Globus pallidus (tissue), 1 donor: ENCODE measurements at places on chromosomes 7 and 10.

DNA sequence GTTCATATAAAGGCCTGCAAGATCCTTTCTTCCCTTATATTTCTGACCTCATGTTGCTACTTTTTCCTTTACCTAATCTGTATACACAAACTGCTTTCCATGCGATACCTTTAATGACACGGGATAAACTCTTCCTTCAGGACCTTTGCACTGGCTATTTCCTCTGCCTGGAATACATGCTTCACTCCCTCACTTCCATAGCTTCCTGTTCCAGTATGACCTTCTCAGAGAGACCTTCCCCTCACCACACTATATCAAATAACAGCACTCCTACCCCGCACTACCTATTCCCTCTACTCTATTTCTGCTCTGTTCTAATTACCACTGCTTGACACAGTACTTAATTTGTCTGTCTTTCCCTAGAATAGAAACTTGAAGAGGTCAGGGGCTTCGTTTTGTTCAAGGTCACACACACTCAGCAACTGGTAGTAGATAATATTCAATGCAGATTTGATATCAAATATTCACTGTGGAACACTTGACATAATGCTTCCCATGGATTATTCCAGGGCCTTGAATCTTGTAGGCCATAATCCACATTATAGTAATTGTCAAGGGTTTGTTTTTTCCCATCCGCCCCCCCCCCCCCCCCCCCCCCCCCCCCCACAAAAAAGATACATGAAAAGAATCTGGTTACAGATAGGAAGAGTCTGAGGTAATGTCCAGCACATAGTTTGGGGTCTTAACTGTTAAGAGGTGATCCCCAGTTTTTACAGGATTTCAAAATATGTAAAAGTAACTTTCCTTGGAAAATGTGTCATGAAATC lies 11.1 kb downstream of the SYPL1 start:
- no peak for DNase-seq

DNA sequence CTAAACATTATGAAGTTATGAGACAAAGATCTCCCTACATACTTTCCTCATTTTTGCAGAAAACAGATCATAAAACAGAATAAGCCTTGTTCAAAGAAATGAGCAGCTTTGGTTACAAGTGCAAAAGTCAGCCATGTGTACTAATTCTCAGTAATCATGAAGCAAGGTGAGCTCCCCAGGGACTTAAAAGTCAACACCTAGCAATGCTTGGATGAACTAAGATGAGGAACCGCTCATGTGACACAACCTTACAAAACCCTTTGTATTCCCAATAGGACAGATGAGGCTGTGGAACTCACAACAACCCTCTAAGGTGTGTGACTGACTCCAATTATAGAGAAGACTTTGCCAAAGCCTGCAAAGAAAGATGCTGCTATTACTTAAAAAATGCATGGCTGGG lies 154.5 kb downstream of the SLC25A13 start:
- no peak for DNase-seq

DNA sequence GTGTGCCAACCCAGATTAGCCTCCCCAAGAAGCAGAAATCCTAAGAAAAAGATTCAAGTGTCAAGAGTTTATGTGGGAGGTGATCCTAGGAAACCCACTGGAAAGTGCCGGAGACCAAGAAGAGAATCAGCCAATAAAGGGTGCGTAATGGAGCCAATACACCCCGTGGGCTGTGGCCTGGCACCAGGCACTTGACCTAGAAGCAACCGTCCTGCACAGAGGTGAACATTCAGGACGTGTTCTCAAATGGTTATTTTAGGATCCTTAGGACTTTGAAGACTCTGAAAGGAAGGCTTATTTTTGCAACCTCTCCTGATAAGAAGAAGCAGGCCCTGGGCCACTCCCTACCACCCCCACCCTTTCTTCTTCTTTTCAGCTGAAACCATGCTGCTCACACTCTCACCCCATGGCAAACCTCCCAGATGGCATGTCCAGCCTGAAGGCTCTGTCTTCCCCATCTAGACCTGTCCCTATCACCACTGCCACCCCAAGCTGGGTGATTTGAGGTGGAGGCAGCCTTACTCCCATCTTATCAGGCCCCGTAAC lies 46.6 kb downstream of the VSTM4 start:
- no peak for DNase-seq

DNA sequence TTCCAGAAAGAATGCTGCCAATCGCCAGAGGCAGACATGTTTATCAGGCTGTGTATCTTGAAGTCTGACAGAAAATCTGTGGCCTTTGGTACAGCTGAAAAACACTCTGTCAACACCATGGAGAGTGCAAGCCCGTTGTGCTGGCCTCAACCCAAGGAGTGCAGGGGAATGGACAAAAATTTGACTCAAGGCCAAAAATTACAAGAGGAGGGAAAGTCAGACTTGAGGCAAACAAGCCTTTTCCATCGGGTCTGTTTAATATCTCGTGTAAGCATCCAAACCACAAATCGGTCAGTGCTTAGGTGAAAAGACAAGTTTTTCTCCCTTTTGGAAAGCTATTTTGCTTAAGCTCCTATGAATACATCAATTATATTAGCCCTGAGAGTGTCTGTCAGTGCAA lies 305.3 kb upstream of the NFE2L3 start:
- no peak for DNase-seq

DNA sequence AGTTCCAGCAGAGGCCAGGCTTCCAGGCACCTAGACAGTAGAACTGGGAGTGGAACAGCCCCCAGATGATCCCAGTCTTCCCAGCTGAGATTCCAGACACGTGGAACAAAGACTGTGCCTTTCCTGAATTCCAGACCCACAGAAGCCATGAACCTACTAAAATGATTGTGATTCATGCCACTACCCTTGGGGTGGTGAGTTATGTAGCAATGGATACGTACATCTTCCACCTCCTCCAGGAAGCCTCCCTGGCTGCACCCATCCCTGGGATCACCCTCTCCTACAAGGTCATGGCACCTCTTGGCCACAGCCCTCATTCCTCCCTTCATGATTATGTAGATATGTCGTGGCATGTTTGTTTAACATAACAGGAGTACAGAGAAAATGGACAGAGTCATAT lies 83.4 kb downstream of the NPTX2 start:
- DNase-seq, result no peak

- DNase-seq, result no peak
Observed at GRCh38 chr7:66297579-66297978, 92.4 kb downstream of the TPST1 start.

DNA sequence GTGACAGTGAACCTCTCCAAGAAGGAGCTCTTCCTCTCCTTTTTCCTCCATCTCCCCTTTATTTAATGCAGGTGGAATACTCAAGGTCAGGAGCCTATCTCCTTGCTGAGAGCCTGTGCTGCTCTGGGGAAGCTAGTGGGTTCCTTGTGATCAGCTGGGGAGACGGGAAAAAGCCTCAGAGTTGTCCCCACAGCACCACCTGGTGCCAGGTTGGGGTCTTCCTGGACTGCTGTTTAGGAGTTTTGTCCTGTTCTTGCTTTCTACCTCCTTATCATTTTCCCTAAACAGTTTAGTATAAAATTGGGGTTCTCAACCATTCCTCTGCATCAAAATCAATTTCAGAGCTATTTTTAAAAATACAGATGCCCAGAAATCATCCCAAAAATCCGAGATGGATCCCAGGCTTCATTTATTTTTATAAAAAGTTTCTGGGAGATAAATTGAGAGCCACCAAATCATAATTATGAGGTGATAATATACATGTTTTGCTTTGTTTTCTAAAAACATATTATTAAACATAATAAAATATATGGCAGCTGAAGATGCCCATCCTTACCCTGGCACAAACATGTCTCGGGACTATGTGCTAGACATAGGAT lies 44.3 kb downstream of the MACC1 start:
- DNase-seq, result no peak

DNA sequence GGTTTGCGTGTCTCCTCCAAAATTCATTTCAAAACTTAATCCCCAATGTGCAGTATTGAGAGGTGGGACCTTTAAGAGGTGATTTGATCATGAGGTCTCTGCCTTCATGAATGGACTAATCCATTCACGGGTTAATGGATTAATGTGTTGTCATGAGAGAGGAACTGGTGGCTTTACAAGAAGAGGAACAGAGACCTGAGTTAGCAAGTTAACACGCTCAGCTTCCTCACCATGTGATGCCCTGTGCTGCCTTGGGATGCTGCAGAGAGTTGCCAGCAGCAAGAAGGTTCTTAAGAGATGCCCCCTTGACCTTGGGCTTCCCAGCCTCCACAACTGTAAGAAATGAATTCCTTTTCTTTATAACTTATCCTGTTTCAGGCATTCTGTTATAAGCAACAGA lies 3.7 kb upstream of the TCTN3 start:
- peak; percentile 57 for DNase-seq

DNA sequence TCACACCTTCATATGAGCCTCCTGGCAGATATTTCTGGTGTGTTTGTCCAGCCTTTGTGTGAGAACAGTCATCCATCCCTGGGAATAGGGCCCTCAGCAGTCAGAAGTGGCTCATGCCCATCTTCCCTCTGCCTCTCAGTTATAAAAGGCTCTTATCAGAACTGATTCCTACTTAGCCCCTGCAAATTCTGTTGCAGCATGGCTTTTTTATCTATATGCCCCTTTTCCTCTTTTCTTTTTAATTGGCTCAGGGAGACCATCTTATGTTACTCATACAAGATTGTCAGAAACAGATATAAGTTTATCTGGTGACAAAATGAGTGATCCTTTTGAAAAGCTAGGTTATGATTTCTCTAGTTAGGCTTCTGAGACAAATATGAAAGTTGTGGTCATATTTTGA lies 194.1 kb downstream of the CREB5 start:
- no peak for DNase-seq

DNA sequence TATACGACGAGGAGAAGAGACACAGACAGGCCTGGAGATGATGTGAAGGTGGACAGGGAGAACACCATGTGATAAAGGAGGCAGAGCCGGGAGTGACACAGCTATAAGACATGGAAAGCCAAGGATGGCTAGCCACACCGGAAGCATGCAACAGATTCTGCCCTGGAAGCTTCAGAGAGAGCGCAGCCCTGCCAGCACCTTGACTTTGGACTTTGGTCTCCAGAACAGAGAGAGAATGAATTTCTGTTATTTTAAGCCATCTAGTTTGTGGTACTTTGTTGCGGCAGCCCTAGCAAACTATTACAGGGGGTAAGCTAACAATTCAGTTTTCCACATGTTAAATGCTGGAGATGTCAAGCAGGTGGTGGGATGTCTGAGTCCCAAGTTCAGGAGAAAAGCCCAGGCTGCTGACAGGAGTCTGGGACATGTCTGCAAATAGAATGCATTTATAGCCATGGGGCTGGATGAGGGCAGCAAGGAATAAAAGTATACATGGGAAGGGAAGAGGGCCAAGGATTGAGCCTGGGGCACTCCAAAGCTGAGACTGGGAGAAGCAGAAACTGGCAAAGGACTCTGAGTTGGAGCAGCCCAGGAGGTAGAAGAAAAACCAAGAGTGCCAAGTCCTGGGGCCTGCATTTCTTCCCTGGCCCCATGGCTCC lies 65.1 kb downstream of the ATXN7L1 start:
- DNase-seq, result no peak

DNA sequence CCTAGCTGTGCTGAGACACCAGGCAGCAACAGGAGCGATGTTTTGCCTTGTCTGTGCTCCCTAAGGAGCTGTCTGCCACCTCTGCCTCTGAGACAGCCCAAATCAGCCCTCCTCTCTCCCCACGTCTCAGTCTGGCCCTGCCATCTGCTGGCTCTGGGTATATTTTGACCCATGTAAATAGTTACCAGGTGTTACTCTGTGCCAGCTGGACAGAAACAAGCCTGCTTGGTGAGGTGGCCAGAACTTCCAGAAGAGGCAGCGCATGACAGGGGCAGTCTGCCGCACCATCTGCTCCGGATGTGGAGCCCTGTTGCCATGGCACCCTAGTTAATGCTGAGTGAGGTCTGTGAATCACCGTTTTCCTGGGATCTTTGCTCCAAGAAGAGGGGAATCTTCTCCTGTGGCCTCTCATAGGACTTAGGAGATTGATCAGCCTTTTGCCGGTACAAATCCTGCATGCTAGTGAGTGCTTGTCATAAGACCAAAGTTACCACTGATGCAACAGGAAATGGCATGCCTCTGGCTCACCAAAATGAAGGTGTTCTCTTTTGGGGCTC lies 31.8 kb downstream of the GSTO2 start:
- DNase-seq, result no peak

- DNase-seq, result no peak
Observed at GRCh38 chr7:18536486-18536885, 40.9 kb downstream of the HDAC9 start.

- no peak for DNase-seq
Observed at GRCh38 chr10:117685431-117685830, 142.9 kb downstream of the EMX2 start.

GRCh38 chr10:48442090-48442808 lies 135.8 kb downstream of the MAPK8 start:
- DNase-seq, result no peak

DNA sequence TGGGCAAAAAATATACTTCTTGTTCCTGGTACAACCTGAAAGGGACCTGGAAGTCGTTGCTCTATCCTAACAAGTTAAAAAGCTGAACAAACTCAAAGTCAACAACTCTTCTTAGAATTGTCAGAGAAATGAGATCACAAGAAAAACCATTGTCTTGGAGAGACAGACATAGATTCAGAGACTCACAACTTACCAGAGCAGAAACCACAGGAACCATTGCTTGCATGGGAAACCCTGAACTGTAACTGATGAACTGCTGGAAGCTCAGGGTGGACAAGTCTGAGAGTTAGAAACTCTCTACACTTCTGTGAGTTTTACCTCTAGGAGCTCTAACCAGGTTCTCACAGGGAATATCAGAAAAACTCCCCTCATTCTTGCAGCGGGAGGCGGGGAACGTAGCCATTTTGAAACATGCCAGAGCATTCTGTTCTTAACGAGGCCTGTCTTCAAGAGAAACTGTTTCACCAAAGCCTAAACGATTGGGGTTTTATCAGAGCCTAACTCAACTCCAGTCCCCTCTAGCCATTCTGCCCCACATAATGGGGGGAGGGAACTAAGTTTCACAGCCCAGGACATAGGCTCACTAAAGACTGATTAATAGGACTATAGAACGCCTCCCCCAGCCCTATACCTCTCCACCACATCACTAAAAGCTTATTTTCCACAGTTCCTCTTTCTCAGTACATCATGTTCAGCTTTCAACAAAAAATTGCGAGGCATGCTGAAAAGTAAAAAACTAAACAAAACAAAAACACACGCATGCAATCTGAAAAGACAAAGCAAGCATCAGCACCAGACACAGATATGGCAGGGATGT lies 12.0 kb upstream of the GSDME start:
- DNase-seq, result no peak

GRCh38 chr7:131021902-131022301 lies 287.9 kb upstream of the KLF14 start:
- no peak for DNase-seq

- no peak for DNase-seq
Observed at GRCh38 chr7:157012113-157012547, 1.7 kb upstream of the MNX1 start.

GRCh38 chr7:139252451-139252850 lies 21.4 kb downstream of the UBN2 start:
- no peak for DNase-seq

DNA sequence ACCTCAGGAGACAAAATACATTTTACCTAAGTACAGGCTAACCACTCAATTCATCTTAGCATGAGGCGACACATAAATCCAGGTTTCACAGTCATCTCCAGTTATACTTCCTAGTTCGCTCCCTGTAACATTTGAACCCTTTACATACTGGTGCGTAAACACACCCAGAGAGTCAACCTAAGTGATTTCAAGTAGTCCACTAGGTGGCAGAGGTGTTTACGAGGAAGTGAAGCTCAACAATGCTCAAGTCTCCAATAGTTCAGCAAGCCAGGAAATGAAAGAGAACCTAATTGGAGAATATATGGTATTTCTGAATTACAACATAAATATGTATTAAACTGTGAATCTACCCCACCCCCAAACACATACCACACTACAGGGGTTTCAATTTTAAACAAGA lies 76.3 kb upstream of the ABCB5 start:
- no peak for DNase-seq

- no peak for DNase-seq
Observed at GRCh38 chr10:34323192-34323591, 491.9 kb downstream of the PARD3 start.
